ENCODE measurements at places on chromosomes 13 and 19.

- DNase-seq, result no peak
These were observed 8.4 kb upstream of the CEBPA start for GRCh38 chr19:33310606-33311325.

- no peak for DNase-seq
These were observed 71.7 kb upstream of the WASF3 start for GRCh38 chr13:26485786-26486185.

GRCh38 chr13:23889615-23890607, 711 bp upstream of the MIPEP start:
- DNase-seq, result no peak

DNA sequence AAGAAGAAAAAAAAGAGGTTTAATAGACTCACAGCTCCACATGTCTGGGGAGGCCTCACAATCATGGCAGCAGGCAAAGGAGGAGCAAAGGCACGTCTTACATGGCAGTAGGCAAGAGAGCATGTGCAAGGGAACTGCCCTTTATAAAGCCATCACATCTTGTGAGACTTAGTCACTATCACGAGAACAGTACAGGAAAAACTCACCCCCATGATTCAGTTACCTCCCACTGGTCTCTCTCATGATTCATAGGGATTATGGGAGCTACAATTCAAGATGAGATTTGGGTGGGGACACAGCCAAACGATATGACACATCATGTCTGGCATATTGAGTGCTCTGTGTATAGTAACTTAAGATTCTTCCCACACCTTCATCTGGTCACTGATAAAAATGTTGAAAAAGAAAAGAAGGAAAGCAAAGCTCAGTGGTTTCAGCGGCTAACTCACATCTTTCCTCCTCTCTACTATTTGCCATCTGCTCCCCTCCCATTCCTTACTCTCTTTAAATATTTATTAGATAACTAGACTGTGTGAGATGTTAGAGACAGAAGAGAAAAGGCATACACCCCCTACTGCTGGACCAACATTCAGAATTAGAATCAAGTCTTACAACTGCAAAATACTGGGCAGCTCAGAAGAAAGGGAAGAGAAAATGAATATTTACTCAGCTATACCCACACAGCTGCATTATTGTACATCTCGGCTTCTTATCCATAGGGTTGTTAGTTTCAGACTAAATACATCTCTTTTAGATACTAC, 60.1 kb upstream of the AKAP11 start:
- DNase-seq, result no peak

- no peak for DNase-seq
These were observed 22.1 kb downstream of the LATS2 start for GRCh38 chr13:21039097-21039800.

DNA sequence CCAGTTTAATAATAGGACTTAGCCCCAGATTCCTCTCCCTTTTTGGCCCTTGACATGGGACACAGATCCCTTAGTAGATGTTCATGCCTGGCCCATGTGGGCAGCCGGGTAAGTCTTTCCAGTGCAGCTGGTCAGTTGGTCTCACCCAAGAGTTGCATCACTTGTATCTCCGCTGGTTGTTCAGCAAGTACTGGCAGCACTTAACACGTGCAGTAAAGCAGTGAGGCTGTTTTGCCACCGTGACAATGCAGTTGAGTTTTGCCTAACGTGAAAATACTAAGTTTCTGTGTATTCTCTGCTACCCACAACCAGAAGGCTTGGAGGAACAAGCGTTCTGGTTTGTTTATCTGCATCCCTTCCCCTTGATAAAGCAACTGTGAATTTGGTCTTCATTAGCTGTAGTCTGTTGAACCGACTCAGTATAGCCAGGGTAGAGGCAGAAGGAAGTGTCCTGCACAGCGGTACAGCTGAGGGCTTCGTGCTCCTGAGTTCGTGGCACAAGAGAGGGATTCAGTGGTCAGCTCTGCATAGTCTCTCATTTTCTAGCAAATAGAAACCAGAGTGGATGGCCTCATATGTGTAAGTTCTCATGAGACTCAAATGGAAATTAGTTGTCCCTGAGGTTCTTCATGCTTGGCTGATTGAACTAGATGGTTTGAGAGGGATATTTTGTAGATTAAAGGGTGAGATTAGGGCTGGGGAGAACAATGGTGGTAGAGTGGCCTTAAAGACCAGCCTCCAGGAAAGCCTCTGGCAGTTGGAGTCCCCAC, 50.3 kb downstream of the ARHGEF7 start:
- DNase-seq, result no peak

DNA sequence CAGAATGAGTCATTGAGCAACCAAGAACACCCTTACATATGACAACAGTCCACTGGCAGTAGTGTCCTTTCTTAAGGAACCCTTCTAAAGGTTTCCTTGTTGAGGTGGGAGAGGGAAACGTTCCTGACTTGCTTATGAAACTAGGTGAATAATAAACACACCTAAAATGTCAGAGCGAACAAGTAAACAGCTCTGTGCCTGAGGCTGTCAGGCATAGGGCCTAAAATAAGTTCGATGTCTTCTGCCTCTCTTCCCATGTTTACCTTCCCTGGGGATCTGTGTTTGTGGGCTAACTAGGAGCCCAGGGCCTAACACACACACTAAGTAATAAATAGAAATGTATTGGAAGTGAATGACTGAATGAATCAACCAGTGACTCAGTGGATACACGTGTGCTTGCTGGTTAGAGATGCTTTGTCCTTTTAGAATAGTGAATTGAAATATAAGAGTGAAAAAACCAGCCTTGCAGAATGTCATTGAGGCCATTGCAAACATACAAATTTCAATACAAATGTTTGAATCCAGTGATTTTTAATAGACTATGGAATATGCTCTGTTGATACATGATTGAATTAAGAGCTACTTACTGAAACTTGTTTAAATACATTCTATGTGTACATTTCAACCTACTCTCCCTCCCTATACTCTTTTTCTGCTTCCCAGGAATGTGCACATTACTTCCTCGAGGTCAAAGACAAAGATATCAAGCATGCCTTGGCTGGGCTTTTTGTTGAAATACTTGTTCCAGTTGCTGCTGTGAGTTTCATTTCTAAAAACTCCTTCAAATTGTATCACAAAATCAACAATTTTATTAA, 102.9 kb downstream of the FRY start:
- DNase-seq, result no peak

DNA sequence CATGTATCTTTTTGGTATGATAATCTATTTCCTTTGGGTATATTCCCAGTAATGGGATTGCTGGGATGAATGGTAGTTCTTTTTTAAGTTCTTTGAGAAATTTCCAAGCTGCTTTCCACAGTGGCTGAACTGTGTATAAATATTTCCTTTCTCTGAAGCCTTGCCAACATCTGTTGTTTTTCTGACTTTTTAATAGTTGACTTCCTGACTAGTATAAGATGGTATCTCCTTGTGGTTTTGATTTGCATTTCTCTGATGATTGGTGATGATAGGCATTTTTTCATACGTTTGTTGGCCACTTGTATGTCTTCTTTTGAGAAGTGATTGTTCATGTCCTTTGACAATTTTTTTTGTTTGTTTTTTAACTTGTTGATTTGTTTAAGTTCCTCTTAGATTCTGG, 61.6 kb upstream of the PCDH17 start:
- no peak for DNase-seq

GRCh38 chr13:95258619-95259194, 42.5 kb downstream of the ABCC4 start:
- no peak for DNase-seq

DNA sequence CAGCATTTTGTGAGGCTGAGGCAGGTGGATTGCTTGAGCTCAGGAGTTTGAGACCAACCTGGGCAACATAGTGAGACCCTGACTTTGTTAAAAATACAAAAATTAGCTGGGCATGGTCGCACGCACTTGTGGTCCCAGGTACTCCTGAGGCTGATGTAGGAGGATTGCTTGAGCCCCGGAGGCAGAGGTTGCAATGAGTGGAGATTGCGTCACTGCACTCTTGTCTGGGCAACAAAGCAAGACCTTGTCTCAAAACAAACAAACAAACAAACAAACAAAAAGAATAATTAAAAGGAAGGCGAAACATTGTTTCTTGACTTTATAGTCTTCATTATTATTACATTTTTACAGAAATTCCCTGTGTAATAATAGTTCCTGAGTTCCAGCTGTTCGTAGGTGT, 15.9 kb downstream of the BIVM start:
- no peak for DNase-seq

- no peak for DNase-seq
These were observed 24.0 kb upstream of the EIF3G start for GRCh38 chr19:10143681-10144080.

- DNase-seq, result no peak
These were observed 26.5 kb downstream of the RANBP3 start for GRCh38 chr19:5951338-5951861.

DNA sequence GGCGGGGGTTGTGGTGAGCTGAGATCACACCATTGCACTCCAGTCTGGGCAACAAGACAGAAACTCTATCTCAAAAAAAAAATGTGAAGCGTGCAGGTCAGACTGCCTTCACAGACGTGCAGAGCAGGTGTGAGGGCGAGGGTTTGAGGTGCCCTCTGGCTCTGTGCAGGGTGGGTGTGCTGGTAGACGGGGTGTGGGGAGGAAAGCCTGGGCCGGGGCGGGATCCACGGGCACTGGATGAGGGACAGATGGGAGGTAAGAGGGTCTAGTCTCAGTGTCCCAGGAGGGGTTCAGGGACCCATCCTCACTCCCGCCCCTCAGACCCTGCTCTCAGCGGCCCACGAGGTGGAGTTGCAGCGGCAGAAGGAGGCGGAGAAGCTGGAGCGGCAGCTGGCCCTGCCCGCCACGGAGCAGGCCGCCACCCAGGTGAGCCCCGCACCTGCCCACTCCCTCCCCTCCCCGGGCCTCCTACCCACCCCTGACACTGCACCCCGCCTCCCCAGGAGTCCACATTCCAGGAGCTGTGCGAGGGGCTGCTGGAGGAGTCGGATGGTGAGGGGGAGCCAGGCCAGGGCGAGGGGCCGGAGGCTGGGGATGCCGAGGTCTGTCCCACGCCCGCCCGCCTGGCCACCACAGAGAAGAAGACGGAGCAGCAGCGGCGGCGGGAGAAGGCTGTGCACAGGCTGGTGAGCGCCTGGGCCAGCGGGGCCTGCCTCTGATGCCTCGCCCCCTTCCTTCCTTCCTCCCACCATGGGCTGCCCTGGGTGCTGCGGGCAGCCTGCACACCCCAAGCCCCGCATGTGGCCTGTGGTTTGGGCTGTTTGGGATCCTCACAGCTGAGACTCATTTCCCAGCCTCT, 9.1 kb downstream of the NOP53 start:
- no peak for DNase-seq

GRCh38 chr19:16076958-16077611, 790 bp downstream of the TPM4 start:
- DNase-seq, result no peak

DNA sequence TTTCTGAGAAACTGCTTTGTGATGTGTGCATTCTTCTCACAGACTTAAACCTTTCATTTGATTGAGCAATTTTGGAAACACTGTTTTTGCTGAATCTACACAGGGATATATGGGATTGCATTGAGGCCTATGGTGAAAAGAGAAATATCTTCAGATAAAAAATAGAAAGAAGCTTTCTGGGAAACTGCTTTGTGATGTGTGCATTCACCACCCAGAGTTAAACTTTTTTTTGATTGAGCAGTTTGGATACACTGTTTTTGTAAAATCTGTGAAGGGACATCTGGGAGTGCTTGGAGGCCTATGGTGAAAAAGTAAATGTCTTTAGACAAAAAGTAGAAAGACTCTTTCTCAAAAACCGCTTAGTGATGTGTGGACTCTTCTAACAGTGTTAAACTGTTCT, 1683.8 kb downstream of the UQCRFS1 start:
- DNase-seq, result no peak

- DNase-seq, result peak; percentile 76
These were observed 480 bp upstream of the KLF16 start for GRCh38 chr19:1863638-1864479.

- no peak for DNase-seq
These were observed 67.8 kb downstream of the SPACA7 start for GRCh38 chr13:112443995-112444311.

DNA sequence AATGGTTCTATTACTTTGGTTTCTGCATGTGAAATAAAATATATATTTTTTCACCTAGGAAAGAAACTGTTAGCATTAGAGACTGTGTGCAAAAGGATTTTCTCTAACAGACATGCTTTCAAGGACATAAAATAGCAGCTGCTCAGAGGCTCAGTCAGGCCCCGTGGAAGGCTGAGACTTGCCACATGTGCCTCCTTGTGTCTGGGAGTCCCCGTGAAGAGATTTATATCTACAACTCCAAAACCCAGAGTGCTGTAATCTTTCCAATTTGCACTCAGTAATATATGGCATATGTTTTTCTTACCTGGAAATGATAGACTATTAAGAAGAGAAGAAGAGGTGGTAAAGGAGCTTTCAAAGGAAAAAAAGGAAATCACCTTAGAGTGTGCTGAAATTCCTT, 371.6 kb upstream of the OBI1 start:
- DNase-seq, result no peak

DNA sequence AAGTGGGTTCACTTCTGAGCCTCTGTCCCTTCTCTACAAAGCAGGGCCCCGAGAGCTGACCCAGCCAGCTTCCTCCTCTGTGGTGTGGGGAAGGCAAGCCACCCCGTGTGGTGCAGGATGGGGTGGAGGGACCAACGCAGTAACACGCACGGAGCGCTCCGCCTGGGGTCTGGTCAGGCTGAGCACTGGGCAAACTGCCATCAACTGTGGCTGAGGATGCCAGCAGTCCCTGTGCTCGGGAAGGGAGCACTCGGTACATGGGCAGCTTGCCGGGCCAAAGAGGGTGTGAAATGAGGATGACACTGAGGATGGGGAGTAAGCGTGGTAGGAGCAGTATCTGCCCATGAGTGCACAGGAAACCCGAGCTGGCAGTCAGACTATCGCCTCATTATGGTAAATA, 7.6 kb upstream of the GMIP start:
- DNase-seq, result no peak

DNA sequence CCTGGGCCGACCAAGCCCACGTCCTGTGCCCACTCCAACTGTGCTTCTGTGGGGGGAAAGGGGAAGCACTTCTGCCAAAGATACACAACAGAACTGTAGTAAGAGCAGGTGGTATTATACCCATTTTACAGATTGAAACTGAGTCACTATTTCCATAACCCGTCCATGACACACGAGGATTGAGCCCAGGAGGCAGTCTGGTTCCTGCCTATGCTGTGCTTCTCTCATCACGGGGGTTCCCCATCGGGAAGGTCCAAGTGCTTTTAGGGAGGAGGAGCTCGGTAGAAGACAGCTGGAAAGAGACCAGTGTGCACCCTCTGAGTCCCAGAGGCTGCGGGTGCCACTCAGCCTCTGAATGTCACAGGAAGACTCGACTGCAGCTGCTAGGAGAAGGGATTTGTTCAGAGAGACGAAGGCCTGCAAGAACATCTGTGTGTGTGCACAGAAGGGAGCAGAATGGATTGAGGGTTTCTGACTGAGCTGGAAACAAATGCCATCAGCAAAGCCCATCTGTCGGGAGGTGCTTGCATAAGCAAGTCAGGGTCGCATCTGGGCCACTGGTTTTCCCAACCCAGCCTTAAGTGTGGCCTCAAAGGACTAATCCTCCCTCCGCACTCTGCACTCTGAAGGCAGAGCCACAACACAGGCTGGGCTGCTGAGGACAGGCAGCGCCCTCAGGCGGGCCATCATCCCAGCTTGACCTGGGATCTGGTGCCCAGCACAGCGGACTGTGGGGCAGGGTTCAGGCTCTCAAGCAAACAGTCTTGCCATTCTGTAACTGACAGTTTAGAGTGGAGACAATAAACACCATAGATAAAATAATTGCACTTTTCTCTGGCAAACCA, 150.0 kb downstream of the DPF1 start:
- peak; percentile 97 for DNase-seq

GRCh38 chr13:101627556-101627943, 175.1 kb downstream of the ITGBL1 start:
- DNase-seq, result no peak

GRCh38 chr19:33690378-33691029, 68.8 kb downstream of the CHST8 start:
- no peak for DNase-seq

- DNase-seq, result no peak
These were observed 8.8 kb downstream of the ZNF724 start for GRCh38 chr19:23241419-23241818.

Measured in DMS 273 treated with DMSO at 0.1 percent for 48 hours (cell line).